ENCODE measurements at places on chromosomes 7 and 10.

DNA sequence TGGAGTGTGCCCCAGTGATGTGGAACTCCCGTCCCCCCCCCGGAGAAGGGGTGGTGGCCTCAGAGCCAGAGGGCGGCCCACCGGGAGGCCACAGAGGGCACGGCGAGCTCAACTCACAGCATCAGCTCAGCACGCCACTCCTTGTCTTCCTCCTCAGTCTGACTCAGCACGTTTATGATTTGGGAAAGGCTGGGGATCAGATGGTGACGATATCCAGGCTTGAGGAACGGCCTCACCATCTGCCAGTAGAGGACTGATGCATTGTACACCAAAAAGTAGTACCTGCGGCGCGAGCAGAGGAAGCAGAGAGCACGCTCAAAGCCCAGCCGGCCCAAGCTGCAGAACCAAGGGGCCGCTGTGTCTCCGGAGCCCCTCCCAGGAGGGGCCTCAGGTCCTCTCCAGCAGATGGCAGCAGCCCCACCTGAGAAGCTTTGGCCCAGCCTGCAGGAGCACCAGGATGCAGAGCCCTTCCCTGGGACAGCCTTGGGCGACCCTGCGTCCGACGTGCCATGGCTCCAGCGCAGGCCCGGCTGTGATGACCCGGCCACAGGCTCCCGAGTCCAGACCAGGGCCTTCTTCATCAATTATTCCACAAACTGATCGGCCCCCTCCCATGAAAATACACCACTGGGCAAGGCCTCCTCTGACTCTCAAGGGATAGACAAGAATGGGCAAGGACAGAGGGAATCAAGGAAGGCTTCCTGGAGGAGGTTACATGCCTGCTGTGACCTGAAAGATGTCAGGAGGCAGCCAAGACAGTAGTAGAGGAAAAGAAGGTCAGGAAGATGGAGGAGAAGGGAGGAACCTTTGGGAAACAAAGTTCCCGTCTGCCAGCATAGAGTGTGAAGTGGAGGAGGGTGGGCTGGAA is 3.7 kb downstream of the CFAP46 start:
- DNase-seq, result no peak

DNA sequence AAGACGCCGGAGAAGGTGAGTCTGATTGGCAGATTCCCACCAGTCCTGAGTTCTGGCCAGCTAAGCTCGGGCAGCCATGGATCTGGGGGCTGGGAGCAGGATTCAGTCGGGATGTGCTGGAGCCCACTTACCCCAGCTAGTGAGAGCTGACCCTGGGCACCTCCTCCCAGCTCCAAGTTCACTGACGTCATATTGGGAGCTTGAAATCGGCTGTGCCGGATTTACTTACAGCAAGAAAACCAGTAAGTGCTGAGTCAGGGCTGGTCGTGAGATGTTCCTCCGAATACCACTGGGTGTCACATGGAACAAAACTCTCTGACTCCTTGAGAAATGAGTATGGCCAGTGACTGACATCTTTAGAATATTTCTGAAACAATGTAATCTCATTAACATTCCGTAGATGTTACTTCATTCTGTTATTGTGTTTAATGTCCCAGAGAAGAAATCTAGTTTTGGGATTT is 621.2 kb downstream of the SDK1 start:
- DNase-seq, result no peak

- DNase-seq, result no peak
Measured at GRCh38 chr10:69973678-69974077, 79.0 kb upstream of the MACROH2A2 start.

GRCh38 chr7:144723301-144723700 is 112.6 kb downstream of the TPK1 start:
- no peak for DNase-seq

DNA sequence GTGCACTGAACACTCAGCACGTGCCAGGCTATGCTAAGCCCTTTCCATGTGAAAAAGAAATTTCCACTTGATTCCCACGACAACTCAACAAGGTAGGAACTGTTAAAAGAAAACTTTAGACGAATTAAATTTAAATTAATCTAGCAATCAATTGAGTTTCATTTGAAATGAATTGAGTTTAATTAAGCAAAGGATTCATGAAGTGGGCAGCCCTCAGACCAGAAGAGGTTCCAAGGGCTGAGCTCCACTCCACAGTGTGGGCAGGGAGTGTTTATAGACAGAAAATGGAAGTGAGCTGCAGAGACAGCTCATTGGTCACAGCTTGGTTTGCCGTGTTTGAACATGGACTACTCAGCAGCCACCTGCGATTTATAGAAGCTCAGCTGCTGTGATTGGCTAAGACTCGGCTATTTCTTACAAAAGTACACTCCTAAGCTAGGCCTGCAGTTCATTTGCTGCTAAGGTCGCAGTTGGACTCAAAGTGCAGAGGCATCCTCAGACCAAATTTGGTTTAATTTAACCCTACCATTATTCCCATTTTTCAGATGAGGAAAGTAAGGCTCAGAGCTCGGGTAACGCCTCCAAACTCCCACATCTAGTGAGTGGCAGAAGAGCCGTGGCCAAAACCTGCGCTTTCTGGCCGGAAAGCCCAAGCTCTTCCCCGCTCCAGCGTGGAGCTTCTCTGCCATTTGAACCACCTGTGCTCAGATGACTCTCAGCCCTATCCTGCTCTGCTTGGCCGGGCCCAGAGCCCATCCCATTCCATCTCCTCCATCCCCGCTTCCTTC is 24.9 kb downstream of the CALML3 start:
- no peak for DNase-seq

- peak; percentile 62 for DNase-seq
Measured at GRCh38 chr7:64887756-64888508, 15.1 kb upstream of the ZNF273 start.

- DNase-seq, result no peak
Measured at GRCh38 chr10:97687785-97688781, 1.0 kb upstream of the AVPI1 start.

DNA sequence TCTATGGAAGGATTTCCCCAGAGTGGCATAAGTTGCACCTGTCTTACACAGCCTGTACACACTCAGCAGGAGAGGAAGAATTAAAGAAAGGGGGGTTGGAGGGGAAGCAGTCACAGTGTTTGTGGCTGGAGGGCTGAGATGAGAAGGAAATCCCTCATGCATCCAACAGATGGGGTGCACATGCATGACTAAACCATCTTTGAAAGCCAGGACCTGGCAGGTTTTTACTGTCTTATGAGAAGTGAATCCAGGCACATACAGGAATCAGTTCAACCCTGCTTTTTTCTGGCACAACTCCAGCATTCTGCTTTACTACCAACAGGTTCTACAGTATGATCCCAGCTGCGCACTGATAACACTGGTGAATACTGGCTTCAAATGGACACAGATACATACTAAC is 107.7 kb downstream of the CACNA2D1 start:
- DNase-seq, result no peak

DNA sequence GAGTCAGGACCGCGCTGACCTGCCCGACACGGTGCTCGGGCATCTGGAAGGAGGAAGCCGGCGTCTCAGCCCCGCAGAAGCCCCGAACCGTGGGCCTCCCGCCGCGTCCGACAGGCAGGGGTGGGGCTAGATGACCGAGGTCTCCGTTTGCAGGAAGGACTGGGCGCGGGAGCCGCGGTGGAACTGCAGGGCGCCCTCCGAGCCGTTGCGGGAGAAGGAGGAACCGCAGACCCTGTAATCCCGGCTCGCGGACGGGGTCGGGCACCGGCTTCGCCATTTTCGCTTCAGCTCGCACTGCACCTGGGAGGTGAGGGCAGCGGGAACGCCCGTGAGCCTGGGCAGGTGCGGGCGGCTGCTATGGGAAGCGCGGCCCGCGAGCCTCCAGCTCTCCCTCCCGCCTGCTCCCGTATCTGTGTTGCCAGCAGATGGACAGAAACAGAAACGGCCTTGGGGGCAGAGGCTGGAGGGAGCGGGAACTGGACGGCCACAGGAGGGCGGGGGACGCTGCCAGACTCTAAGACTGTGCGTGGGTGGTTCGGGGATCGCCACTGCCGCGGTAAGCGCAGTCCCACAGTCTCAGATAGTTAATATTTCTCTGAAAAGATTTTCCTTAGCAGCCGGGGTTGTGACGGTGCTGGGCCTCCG is 114.1 kb downstream of the VIPR2 start:
- no peak for DNase-seq

GRCh38 chr10:116748041-116748440 is 5.7 kb upstream of the HSPA12A start:
- DNase-seq, result no peak

Data from B cell (primary cell).